ENCODE measurements at places on chromosomes 6 and 20. TPM values are rescaled to one million over a fixed set of nuclear protein-coding genes. Genes with fewer than 3 reads are reported as not detected.

UNC93A gene
- 17.2 TPM for total RNA-seq

GRCh38 chr6:63624091-63624490 is 11.5 kb upstream of the PHF3 start:
- DNase-seq: no peak

GRCh38 chr6:153392156-153392555 is 261.1 kb upstream of the RGS17 start:
- no peak for DNase-seq

GRCh38 chr6:63764318-63764916 is 128.8 kb downstream of the PHF3 start:
- no peak for DNase-seq

DNA sequence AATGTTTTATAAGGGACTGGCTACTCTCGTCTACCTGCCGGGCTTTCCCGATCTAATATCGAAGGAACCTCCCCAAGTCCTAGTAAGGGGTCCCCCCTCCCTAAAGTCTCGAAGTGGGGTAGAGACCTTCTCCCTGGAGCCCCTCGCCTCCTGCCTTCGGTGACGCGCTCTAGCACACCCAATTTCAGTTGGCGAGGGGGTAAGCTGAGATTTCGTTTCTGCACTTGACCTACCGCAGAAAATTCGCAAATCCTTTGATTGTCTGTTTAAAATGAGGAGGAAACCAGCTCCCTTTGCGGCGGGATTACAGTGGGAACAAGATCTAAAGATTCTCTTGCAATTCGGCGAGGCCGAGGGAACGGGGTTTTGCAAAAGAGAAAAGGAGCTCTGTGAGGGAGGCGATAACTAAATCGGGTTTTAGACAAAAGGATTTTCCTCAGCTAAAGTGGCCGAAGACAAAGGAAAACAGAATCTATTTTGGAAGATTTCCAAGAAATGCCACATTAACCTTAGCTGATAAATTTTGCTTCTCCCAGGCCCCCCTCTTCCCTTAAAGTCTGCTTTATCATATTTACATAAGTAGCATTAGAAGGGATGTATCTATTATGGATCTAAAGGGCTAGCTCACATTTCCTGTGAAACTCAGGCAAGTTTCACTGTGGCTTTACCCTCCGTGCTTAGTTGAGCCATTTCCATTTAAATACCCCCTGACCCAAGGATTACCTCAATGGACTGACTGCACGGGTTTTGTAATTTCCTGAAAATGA is 8.4 kb downstream of the SIM1 start:
- DNase-seq: no peak

- DNase-seq: no peak
Observed at GRCh38 chr20:63702751-63703470, 4.9 kb downstream of the ARFRP1 start.

- DNase-seq: no peak
Observed at GRCh38 chr20:49347156-49347555, 69.3 kb upstream of the ZNFX1 start.
